Activated CD4-positive, alpha-beta T cell treated with anti-CD3 and anti-CD28 coated beads, Interleukin-2, amount 10 ng/mL, durations not matched to agents 24 days and 14 days (primary cell): ENCODE measurements at places on chromosomes 11 and 22. TPM values are rescaled to one million over a fixed set of nuclear protein-coding genes. Genes with fewer than 3 reads are reported as not detected.

DNA sequence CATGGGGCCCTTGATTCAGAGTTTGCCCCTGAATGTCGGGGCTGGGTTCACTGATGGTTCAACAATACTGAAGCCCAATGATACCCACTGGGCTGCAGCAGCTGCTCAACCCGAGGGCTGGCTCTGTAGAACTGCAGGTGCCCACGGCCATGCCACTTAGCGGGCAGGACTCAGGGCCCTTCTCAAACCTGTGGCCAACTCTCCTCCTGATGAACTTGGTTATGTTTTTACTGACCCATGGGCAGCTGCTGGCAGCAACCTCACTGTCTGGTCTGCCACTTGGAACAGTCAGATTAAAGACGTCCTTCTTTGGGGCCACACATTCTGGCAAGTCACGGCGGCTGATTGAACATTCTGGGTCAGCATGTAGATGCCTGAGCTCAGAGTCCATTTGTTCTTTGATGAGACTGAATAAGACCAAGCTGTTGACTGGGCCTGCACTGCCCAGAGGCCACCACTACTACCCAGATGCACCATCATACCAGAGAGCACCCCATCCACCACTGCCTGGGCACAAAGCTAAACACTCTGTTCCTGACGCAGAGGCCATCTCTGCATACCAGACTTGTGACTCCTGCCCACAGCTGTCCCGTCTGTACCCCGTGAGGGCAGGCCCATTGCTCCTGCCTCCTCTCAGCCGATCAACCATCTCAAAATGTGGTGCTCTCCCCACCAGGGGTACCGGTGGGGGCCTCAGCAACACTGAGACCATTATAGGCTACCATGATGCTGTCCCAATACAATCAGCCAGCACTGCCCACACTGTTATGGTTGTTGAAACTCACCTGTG, 67.8 kb downstream of the SHANK2 start:
- H3K4me3 ChIP-seq: no peak overlapping the region
- H3K27ac ChIP-seq: no peak overlapping the region
- H3K36me3 ChIP-seq: no peaks in the 10 kb centered on the region
- no peak for DNase-seq
- H3K4me1 ChIP-seq: no peaks in the 10 kb centered on the region
- peaks cover 9% of the 10 kb centered on the region for H3K27me3 ChIP-seq

GRCh38 chr22:22342697-22343580, 98.4 kb downstream of the VPREB1 start:
- peak; percentile 90 for DNase-seq
- no peaks in the 10 kb centered on the region for H3K36me3 ChIP-seq
- H3K27me3 ChIP-seq: peaks cover 28% of the 10 kb centered on the region
- no peaks in the 10 kb centered on the region for H3K4me1 ChIP-seq
- no peak overlapping the region for H3K27ac ChIP-seq

DNA sequence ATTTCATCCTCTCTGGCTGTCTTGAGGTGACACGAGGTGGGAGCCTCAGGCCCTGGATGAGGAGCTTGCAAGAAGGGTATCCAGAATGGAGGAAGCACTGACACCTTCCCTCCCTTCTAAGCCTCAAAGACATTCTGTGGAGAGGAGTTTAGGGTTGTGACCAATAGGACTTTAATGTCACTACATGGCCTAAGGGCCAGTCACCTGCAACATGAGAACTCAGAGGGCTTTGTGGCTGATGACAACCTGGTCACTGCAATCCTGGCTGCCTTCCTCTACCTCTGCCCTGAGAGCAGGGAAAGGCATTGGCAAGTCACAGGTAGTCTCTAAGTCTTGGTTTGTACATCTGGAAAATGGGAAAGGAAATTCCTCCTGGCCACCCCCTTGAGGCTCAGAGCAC, 33.7 kb downstream of the PISD start:
- H3K4me1 ChIP-seq: peaks cover 29% of the 10 kb centered on the region
- peak overlapping the region; percentile 90 for H3K4me3 ChIP-seq
- H3K27ac ChIP-seq: peak overlapping the region; percentile 30
- DNase-seq: no peak
- H3K36me3 ChIP-seq: peaks cover 18% of the 10 kb centered on the region

The IL18 gene
- 0.12 TPM in 1 of 2 replicates, not detected in the other for total RNA-seq

The GGT5 gene
- total RNA-seq: 0.07 TPM in 1 of 2 replicates, not detected in the other

- peaks cover 4% of the 10 kb centered on the region for H3K27me3 ChIP-seq
- no peaks in the 10 kb centered on the region for H3K36me3 ChIP-seq
- no peak for DNase-seq
- no peak overlapping the region for H3K4me3 ChIP-seq
- H3K27ac ChIP-seq: no peak overlapping the region
- H3K4me1 ChIP-seq: no peaks in the 10 kb centered on the region
Measured at GRCh38 chr11:36037031-36037430, 93.2 kb downstream of the LDLRAD3 start.

- H3K4me1 ChIP-seq: peaks cover 51% of the 10 kb centered on the region
- no peak for DNase-seq
- H3K36me3 ChIP-seq: peaks cover 8% of the 10 kb centered on the region
Measured at GRCh38 chr11:35334385-35335090, 84.8 kb downstream of the SLC1A2 start.

DNA sequence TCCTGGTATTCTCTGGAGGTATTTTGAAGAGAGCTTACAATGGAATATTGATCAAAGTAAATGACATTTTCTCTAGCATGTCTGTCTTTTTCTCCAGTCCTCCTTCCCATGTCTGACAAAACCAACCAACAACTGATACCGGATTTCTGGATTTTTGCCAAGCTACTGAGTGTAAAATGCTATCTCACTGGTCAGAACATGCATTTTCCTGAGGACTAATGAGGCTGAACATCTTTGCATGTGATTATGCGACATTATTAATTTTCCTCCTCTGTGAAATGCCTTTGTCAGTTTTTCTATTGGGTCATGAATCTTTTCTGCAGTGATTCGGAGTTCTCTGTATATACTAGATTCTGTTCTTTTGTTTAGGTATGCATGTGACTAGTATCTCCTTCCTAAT, 51.4 kb downstream of the CDON start:
- no peaks in the 10 kb centered on the region for H3K4me1 ChIP-seq
- H3K36me3 ChIP-seq: no peaks in the 10 kb centered on the region
- no peak overlapping the region for H3K27ac ChIP-seq
- no peak overlapping the region for H3K4me3 ChIP-seq

GRCh38 chr11:70771099-70771885, 373.0 kb downstream of the CTTN start:
- H3K27ac ChIP-seq: no peak overlapping the region
- H3K4me1 ChIP-seq: no peaks in the 10 kb centered on the region
- no peak overlapping the region for H3K4me3 ChIP-seq
- no peak for DNase-seq

- H3K36me3 ChIP-seq: no peaks in the 10 kb centered on the region
- DNase-seq: no peak
- no peak overlapping the region for H3K27ac ChIP-seq
- H3K4me3 ChIP-seq: no peak overlapping the region
- H3K27me3 ChIP-seq: no peaks in the 10 kb centered on the region
- H3K4me1 ChIP-seq: no peaks in the 10 kb centered on the region
Measured at GRCh38 chr11:100821198-100821597, 134.1 kb downstream of the ARHGAP42 start.

The CRYAB gene
- total RNA-seq: not detected in 2 replicates

- peaks cover 2% of the 10 kb centered on the region for H3K36me3 ChIP-seq
- H3K4me3 ChIP-seq: peak overlapping the region; percentile 92
- peak; percentile 77 for DNase-seq
- H3K27ac ChIP-seq: peak overlapping the region; percentile 73
Measured at GRCh38 chr22:21951931-21952465, 650 bp downstream of the PPM1F start.

- H3K27ac ChIP-seq: no peak overlapping the region
- DNase-seq: no peak
- no peak overlapping the region for H3K4me3 ChIP-seq
- no peaks in the 10 kb centered on the region for H3K4me1 ChIP-seq
- H3K36me3 ChIP-seq: peaks cover 1% of the 10 kb centered on the region
Measured at GRCh38 chr11:82826526-82826925, 73.7 kb downstream of the PRCP start.

GRCh38 chr11:113376156-113376555, 11.4 kb upstream of the ANKK1 start:
- no peak for DNase-seq
- H3K4me1 ChIP-seq: no peaks in the 10 kb centered on the region
- no peak overlapping the region for H3K4me3 ChIP-seq
- no peaks in the 10 kb centered on the region for H3K36me3 ChIP-seq
